Fibroblast of the conjunctiva (primary cell): ENCODE measurements at places on chromosomes 2 and 18.

GRCh38 chr2:33366473-33366872, 110.0 kb upstream of the RASGRP3 start:
- DNase-seq: no peak

GRCh38 chr2:36339607-36340218, 15.9 kb upstream of the CRIM1 start:
- DNase-seq: no peak

- DNase-seq: no peak
These were observed 28.2 kb upstream of the EPAS1 start for GRCh38 chr2:46269001-46269400.

- no peak for DNase-seq
These were observed 239.9 kb upstream of the FOSL2 start for GRCh38 chr2:28152585-28153280.

GRCh38 chr2:136021976-136022375, 36.5 kb upstream of the DARS1 start:
- no peak for DNase-seq

DNA sequence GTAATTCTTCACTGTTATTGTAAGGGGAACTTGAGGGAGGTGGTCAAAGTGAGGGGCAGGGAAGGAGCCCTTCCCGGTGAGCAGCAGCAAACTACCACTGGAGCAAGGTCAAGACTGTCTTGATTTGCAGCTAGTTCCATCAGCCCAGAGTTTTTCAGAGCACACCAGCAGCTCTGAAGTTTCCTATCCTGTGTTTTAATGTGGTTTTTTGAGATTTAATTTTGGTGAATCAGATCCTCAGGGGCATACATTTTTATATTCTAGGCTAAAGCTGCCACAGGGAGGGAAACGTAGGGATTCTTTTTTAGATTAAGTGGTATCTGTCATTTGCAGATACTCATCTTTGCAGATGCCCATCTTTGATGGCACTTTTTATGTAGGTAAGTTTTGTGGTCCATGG, 67.1 kb upstream of the KCNE4 start:
- DNase-seq: no peak

DNA sequence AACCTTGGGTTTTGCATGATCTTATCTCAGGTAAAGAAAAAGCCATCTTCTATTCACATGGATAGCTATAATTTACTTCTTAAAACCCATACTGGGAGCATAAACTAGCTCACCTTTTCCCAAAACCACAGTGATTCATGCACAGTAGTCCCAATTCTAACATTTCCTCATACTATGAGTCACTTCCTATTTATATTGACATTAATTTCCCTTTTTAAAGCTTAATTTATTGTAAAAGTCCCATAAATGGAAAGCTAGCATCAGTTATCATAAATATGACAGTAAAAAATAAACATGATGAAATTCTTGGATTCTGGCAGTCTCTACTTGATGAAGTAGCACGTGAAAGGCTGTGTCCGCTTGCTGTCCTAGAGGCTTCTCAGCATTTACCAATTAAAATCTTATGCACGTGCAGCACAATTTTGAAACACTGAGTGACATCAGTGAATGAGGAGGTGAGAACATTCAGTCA, 180.1 kb downstream of the CDH2 start:
- DNase-seq: no peak

DNA sequence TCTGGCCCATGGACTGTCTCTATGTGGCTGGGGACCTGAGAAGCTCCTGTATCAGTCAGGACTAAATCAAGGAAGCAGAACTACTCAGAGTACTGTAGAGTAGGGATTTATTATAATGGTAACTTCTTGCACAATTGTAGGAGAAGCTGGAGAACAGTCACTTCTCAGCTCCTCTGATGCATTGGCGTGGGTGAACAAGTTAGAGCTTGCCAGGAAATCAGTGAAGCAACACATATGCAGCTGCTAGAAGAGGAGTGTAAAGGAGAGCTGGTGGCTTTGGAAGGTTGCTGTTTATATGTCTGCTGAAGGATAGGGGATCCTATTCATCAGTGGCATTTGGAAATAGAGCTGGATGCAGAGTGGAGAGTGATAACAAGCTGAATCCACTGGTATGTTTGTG, 215.5 kb upstream of the CWC22 start:
- DNase-seq: peak; percentile 51

DNA sequence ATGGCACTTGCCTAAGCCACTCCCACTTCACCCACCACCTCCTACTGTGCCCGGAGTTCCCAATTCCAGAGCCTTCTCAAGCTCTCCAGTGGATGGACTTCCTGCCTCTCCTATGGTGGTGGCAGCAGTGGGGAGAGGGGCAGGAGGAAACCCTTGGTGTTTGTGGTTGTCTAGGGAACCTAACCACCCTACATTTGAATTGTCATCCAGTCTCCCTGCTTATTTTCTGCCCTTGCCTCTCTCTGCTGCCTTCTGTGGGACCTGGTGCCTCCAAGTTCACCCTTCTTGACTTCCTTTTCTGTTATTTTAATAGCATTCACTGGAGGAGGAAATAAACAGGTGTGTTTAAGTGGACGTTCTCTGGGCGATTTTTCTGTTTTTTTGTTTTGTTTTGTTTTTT, 50.0 kb upstream of the HPCAL1 start:
- no peak for DNase-seq

DNA sequence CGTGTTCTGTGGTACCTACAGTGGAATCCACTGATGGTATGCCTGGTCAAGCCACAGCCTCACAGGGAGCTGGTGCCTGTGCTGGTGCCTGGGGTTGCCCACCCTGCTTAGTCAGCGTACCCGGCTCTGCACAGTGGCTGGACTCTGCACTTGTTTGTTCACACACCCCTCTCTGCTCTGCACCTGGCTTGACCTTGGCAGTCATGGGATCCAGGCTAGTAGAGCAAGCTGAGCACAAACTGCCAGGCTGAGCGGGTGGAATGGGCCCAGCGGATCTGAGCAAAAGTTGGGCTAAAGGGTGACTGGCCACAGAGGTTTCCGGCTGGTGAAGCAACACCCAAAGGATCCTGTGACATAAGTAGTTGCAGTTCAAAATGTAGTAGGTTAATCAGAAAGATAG, 163.5 kb downstream of the CDH19 start:
- no peak for DNase-seq

- no peak for DNase-seq
These were observed 82.6 kb upstream of the TXNDC2 start for GRCh38 chr18:9803063-9803697.

GRCh38 chr2:158403237-158403636, 53.3 kb downstream of the CCDC148 start:
- DNase-seq: no peak

DNA sequence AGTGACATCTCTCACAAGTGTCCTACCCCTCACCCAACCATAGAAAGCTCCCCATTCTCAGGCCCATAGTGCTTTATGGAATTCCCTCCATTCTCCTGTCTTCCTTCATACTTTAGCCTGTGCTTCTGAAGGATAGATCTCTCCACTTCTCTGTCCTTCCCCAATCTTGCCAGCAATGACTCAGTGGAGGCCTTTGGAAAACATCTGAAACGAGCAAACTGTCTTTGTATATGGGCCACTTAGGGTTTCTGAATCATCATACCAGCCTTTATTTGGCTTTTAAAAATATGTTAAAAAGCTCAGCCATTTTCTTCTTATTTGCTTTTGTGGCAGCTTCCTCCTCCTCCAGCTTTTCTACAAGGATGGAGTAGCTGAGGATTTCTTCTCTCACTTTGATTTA, 65.6 kb upstream of the ZNF385B start:
- DNase-seq: no peak

- DNase-seq: no peak
These were observed 3.0 kb downstream of the NRBP1 start for GRCh38 chr2:27431395-27431794.

- peak; percentile 28 for DNase-seq
These were observed 144.7 kb downstream of the PMAIP1 start for GRCh38 chr18:60044290-60045006.

- no peak for DNase-seq
These were observed 564.6 kb upstream of the PKDCC start for GRCh38 chr2:41483226-41483625.

DNA sequence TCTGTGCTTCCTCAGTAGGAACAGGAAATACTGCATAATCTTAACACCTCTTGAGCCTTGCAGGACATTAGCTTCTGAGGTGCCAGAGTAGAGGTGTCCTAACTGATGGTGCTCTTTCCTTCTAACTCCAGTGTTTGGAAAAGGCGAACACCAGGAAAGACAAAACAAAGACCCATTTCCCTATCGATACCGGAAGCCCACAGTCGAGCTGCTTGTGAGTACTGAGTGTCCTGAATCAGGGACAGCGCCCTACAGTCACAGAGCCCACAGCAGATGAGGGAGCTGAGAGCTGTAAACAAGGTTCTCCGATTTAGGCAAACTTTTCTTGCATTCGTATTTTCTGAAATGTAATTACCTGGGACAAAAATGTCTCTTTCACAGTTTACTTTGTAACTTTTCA, 50.7 kb downstream of the SLC14A2 start:
- DNase-seq: no peak

- no peak for DNase-seq
These were observed 284.0 kb upstream of the GCFC2 start for GRCh38 chr2:75994759-75995158.

DNA sequence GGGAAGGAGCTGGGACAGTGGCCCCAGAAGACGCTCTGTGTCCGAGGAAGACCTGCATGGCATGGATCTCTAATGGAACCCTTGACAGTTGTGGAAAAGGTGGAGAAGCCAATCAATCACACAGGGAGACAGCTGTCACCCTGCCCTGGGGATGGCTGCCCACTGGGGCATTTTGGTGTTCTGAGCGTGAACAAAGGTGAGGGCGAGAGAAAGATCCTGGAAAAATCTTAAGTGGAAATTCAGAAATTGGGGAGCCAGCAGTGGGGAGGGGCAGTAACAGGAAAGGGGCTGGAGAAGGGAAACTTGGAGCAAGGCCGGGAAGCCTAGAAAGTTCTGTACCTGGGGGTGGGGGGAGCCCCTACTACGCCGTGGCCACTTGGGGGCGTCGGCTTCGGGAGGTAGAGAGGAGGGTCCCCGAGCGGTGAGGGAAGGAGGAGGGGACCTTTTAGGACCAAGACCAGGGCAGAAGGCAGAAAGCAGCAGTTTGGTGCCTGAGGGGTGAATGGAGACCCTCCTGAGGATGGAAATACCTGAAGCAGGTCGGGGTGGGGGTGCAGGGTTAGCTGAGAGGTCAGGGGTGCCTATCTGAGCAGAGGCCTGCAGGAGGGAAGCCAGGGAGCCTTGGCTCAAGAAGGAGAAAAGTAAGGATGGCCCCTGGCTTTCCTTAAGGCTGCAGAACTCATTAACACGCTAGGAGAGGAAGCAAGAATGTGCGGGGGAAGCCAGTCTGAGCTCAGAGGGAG, 30.0 kb downstream of the NGEF start:
- DNase-seq: no peak

GRCh38 chr2:37966326-37966725, 41.2 kb downstream of the RMDN2 start:
- DNase-seq: no peak

GRCh38 chr2:127577208-127577475, 41.7 kb downstream of the MYO7B start:
- no peak for DNase-seq

GRCh38 chr2:236785611-236786057, 216.0 kb downstream of the ACKR3 start:
- DNase-seq: no peak

DNA sequence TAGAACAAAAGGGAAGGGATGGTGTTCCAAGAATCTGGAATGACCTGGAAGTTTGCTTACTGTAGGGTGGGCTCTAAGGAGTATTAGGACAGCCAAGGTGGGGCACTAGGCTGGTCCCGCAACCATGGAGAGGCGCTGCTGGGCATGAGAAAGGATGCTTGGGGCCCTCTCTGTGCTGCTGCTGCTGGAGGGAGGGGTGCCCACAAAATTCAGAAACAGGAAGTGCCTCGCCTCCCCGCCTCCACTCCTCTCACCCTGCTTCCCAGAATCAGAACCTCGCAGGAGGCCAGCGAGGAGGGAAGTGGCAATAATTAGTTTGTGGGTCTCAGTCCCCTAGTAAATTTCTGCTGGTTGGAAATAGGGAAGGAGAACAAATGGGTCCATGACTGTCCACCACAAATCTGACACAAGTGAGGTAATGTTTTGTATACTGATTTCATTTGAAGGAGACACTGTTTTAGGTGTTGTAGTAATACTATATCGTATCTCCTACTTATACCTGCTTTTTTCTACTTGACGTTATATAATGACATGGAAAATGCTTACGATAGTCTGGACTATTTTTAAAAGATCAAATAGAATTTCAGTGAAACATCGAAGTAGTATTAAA, 7.9 kb upstream of the PDCL3 start:
- DNase-seq: no peak

- DNase-seq: no peak
These were observed 98.9 kb downstream of the CYRIA start for GRCh38 chr2:16566701-16567100.
